Putamen (tissue), 1 donor: ENCODE measurements at places on chromosomes 1 and 21.

GRCh38 chr1:151368393-151369301, 3.9 kb downstream of the SELENBP1 start:
- DNase-seq = no peak

DNA sequence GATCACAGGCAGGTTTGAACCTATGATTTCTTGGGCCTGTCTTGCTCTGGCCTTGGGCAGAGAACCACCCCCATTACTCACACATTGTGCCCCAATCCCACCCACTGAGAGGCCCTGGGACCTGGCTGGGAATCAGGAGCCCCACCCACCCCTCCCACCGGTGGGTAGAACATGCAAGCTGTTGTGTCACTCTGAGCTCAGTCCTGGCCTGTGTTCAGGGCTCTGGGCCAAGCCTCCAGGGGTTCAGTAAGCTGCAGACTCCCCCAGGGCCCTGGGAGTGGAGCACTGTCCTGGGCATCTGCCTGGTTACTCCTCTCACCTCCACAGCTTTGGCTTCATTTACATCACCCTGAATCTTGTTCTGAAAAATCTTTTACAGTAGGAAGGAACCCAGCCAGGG, 270.5 kb downstream of the RRAGC start:
- no peak for DNase-seq

GRCh38 chr1:100053119-100053518, 79.6 kb downstream of the SASS6 start:
- DNase-seq = no peak

GRCh38 chr1:166089804-166090203, 77.0 kb downstream of the FAM78B start:
- no peak for DNase-seq

DNA sequence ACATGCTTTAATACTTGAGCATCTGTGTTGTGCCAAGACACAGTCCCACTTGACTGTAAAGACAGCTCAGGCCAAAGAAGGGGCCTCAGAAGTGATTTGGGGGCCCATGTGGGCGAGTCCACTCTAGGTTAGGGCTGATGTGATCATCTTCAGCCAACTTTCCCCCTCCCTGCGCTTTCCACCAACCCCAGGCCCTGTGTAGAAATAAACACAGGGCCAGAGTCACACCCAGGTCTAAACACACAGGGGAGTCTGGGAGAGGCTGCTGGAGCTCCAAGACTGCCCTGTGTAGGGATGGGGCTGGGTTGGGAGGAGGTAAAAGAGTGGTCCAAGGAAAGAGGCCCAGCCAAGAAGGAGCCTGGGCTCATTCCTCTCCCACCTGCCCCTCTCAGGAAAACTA, 2.5 kb upstream of the WNT2B start:
- DNase-seq = no peak

- peak; percentile 2 for DNase-seq
These were observed 224.7 kb upstream of the GJB5 start for GRCh38 chr1:34529935-34530859.

- DNase-seq = peak; percentile 88
These were observed 284.5 kb upstream of the PLXNA2 start for GRCh38 chr1:208528578-208529240.

GRCh38 chr1:160366731-160367515, at the start of gene NHLH1:
Gene NHLH1 (plus strand): TSS chr1:160367071. CDS start chr1:160370732, 3,661 bp downstream.
- DNase-seq = no peak

- peak; percentile 94 for DNase-seq
These were observed at the start of the genes C1orf122 and YRDC for GRCh38 chr1:37807555-37808368. Gene C1orf122 (plus strand): TSS chr1:37807790. CDS start chr1:37808405, 615 bp downstream. Gene YRDC (minus strand): TSS chr1:37808208. CDS start chr1:37808180, 28 bp downstream.

GRCh38 chr1:10507111-10507879, 32.5 kb downstream of the PEX14 start:
- peak; percentile 69 for DNase-seq

DNA sequence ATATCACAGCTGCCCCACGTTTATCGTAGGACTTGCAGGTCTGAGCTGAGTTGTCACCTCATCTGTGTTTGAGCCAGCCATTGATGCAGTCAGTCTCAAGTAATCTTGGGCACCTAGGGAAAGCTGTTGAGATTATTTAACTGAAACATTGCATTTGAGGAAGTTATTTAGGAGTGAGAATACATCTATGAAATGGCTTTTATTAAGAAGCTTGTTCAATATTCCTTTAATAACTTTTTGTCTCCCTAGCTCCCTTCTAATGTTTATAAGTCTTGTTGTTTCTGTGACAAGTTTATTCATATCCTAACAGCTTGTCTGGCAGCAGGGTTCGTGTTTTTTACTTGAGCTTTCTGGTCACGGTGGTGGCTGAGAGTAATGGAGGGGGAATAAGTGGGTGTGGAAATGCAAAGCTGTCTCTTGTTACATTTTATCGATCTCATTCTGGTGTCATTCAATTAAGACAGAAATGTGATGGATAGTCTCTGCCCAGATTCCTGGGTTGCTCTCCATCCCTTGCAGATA, 555.9 kb downstream of the USP25 start:
- DNase-seq = no peak

DNA sequence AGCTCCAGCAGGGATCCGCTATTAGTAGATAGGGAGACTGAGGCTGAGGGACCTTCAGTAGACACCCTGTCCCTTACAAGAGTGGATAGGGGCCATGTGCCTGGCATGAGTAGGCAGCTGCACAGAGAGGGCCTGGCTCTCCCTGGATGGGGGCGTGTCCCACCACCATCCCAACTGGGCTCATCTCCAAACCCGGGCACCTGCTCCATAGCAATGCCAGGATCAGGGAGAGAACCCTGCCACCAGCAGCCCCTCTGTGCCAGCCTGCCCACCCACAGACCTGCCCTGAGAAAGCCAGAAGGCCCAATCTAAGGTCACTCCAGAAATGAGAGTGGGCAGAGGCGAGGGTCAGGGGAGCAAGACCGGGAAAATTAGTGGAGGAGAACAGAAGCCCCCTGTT, 121.3 kb downstream of the GRIK3 start:
- no peak for DNase-seq

- no peak for DNase-seq
These were observed 58.0 kb downstream of the ACP6 start for GRCh38 chr1:147612366-147612765.

GRCh38 chr1:45806129-45806528, 2.7 kb downstream of the MAST2 start:
- no peak for DNase-seq

GRCh38 chr1:218409946-218410510, 64.9 kb downstream of the TGFB2 start:
- DNase-seq = no peak

DNA sequence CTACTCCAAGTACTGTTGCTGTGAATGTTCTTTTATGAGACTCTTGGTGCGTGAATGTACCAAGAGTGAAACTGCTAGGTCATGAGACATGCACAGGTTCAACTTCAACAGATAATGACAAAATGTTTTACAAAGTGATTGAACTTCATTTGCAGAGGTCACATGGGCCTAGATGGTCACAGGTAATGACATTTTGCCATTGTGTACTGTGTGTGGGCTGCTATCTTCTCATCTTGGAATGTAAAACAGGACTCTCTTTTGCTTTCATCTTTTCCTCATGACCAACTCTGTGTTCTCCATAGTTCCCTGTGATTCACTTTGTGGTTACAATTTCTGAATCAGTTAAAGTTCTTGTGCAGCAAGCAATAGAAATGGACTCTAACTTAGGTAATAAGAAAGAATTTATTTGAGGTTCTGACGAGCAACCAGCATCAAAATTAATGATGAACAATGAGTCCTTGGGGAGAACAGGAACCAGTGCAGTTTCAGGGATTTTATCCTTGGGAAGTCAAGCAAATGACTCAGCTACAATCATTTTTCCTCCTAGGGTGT, 16.2 kb upstream of the TSNAX start:
- DNase-seq = no peak

- no peak for DNase-seq
These were observed 528.2 kb downstream of the MRPL39 start for GRCh38 chr21:25079053-25079452.

DNA sequence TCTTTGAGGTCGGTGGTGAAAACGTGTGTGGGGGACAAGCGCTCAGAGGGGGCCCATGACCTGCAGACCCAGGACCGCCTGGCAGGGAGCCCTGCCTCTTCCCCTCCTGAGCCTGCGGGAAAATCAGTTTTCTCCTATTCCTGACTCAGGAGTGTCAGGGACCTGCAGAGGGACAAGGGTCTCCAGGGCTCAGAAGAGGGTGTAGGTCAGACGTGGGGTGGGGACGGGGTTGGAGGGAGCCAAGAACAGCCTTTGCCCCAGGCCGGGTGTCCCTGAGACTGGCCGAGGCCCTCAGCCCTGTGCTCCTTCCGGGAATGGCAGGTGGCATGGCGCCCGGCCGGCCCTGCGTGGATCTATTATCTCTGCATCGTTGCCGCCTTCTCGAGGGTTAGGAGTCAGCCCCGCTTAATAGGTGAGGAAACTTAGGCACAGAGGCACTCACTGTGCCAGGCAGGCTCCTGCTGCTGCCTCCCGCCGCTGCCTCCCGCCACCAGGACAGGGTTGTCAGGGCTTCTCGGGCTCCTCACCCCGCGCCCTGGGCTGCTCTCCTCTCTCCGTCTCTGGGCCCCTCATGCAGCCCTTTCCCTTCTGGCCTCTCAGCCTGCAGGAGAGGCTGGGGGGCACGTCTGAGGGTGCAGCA, 37.5 kb downstream of the AJAP1 start:
- DNase-seq = no peak

GRCh38 chr1:119917304-119918055, 21.2 kb upstream of the ADAM30 start:
- DNase-seq = no peak
